ENCODE measurements at places on chromosomes 5 and 9.
A peak's percentile ranks its signal among the peaks of the same experiment; 100 is the strongest.

- DNase-seq, result no peak
These were observed 119.2 kb upstream of the BOD1 start for GRCh38 chr5:173735691-173736090.

DNA sequence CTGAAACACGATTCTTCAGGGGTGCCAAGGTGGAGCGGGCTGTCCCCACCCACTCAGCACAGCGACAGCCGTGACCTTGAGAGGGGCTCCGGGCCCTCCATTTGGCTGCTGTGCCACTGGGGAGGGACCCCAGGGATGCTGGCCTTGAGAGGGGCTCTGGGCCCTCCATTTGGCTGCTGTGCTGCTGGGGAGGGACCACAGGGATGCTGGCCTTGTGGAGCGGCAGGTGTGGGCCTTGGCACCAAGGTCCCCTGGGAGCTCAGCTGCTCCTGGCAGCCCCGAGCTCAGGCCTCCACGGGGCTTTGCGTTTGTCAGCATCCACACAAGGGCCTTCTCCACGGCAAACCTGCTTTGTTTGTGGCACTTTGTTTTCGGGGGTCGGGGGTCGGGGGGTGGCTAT is 137.6 kb upstream of the LPCAT1 start:
- DNase-seq, result no peak

DNA sequence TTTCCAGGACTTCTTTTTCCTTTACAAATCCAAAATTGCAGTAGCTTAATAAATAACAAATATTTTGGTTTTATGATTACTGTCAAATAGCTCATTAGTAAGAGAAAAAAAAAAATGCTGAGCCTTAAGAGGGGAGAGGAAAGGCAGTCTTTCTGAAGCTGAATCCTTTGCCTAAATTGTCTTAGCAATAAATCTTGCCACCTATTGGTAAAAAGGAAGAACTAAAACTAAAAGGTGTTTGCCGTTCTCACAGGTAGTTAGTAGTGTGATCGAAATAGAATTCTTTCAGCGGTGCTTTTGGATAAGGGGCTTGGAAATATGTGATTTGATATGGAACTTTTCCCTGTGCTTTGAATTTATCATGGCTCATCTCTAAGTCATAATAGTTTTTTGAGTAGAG is 31.2 kb downstream of the PIK3R1 start:
- DNase-seq, result no peak

- peak; percentile 67 for DNase-seq
These were observed 123.9 kb upstream of the HAPLN1 start for GRCh38 chr5:83844449-83845068.

DNA sequence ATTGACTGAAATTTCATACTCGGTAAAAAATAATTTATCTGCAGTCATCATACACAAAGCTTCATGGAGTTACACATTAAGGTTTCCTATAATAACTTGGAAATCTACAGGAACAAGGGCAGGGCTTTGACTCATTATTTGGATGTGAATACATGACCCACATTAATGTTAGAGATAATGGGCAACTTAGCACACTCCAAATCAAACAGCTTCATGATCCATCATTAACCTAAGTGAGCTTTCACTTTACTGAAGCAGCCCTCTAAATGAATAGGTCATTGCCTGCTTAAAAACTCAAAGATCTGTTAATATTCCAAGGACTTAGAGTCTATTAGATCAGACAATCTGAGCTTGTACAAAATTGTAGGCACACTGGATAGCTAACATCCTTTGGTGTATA is 9.0 kb downstream of the CDH12 start:
- DNase-seq, result no peak
